ENCODE measurements at places on chromosomes 12 and 14.

DNA sequence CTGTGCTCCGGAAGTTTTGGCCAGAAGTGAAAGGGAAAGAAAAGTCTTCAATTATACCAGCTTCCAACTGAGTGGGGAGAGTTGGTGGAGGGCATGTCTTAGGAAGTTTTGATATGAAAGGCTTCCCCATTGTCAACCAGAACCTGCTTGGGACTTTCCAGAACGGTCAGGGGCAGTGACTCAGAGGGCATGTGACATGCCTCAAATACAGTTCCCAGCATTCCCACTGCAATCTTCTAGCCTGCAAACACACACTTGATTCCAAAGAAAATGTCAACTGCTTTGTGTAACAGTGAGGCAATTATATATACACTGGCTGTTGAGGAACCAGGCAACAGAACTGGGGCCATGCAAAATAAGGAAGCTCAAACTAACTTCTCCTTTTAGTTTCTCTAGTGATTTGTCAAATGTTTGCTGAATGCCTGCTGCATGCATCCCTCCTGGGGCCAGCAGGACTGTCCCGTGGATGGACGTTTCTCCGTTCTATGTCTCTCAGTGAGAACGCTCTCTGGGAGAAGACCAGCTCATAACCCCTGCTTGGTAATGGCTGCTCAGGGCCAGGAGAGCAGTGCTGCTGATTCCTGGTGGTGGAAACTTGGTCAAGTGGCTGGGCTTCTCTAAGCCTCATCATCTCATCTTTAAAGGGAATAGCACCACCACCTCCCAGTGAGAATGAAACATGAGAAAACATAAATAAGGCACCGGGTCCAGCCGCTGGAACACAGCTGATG, 18.3 kb downstream of the SLC25A47 start:
- no peaks in the 10 kb centered on the region for H3K27me3 ChIP-seq
- H3K27ac ChIP-seq, result peak overlapping the region; percentile 78
- H3K4me1 ChIP-seq, result peaks cover 15% of the 10 kb centered on the region

GRCh38 chr12:122063694-122064024, 14.9 kb upstream of the MLXIP start:
- no peak overlapping the region for H3K27ac ChIP-seq
- DNase-seq, result no peak
- no peaks in the 10 kb centered on the region for H3K36me3 ChIP-seq
- peaks cover 43% of the 10 kb centered on the region for H3K4me1 ChIP-seq

DNA sequence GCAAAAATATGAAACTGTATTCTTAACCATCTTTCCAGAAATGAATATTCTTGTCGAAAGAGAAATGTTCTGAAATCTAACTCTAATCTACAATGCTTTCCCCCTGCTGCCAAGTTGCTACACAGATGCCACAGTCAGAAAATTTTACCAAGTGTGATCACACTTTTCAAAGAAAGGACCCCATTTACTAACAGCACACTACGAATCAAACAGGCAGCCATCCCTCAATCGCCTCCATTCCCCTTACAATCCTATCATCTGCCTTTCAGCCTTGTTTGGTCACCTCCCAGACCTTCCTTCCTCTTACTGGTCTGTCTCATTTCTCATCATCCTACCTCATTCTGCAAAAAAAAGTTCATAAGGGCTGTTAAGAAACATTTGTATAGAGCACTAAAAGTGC, 190.1 kb downstream of the MED13L start:
- no peak for DNase-seq
- H3K4me1 ChIP-seq, result peaks cover 7% of the 10 kb centered on the region
- peaks cover 1% of the 10 kb centered on the region for H3K36me3 ChIP-seq
- H3K4me3 ChIP-seq, result no peak overlapping the region
- no peak overlapping the region for H3K27ac ChIP-seq
- no peaks in the 10 kb centered on the region for H3K27me3 ChIP-seq

- H3K27ac ChIP-seq, result peak overlapping the region; percentile 82
- peak; percentile 44 for DNase-seq
- peak overlapping the region; percentile 78 for H3K4me3 ChIP-seq
- peaks cover 63% of the 10 kb centered on the region for H3K4me1 ChIP-seq
- no peaks in the 10 kb centered on the region for H3K36me3 ChIP-seq
Measured at GRCh38 chr12:89349814-89350213, 2.5 kb downstream of the DUSP6 start.

GRCh38 chr12:39619316-39619659, 315 bp downstream of the ABCD2 start:
- DNase-seq, result no peak
- peak overlapping the region; percentile 78 for H3K4me3 ChIP-seq
- H3K4me1 ChIP-seq, result peaks cover 29% of the 10 kb centered on the region
- no peaks in the 10 kb centered on the region for H3K36me3 ChIP-seq

- H3K36me3 ChIP-seq, result no peaks in the 10 kb centered on the region
- peaks cover 74% of the 10 kb centered on the region for H3K4me1 ChIP-seq
- no peaks in the 10 kb centered on the region for H3K27me3 ChIP-seq
Measured at GRCh38 chr12:124550123-124551089, 17.0 kb downstream of the NCOR2 start.

DNA sequence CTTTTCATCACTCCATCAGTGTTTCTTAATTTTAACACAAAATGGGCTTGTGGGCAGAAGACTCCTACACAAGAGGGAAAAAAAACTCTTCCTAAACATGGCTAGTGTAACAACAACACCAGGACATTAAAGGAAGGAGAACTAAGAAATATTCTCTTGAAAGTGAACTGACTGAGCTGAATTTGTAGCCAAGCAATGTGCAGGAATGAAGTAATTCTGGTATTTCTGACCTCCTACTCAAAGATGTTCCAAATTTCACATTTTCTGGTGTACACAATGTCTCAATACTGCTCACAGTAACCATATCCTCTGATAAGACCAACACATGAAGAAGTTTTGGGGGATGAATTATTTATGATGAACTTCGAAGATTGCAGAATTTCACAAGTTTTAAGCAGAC, 357.3 kb downstream of the DUSP6 start:
- H3K27ac ChIP-seq, result no peak overlapping the region
- no peak for DNase-seq
- peaks cover 3% of the 10 kb centered on the region for H3K27me3 ChIP-seq
- no peak overlapping the region for H3K4me3 ChIP-seq
- no peaks in the 10 kb centered on the region for H3K36me3 ChIP-seq
- H3K4me1 ChIP-seq, result no peaks in the 10 kb centered on the region

DNA sequence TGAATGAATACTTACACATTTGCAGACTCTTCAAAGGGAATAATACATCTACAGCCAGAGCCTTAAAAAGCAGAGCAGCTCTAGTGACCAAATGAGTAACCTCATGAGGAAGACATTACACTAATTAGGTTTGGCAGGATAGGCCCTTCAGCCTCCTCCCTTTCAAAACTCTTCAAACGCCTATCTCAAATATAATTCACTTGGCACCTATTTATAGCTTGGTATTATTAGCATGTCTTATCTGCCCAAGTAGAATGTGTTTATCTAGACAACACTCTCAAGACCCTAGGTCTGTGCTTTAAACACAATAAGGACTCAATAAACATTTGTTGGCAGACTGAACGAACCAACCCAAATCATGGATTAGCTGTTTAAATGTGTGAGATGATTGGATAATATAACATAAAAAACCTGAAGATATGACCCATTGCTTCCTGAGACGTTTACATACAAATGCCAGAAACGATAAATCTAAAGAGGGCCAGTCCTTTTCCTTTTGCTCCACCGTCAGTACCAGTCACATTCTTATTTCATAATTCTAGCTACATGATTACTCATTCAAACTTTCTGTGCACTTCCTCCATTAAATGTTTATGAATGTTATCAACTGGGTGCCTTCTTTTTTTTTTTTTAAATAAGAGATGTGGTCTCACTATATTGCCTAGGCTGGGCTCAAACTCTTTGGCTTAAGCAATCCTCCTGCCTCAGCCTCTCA, 123.3 kb downstream of the CEP83 start:
- H3K4me1 ChIP-seq, result no peaks in the 10 kb centered on the region
- H3K27me3 ChIP-seq, result no peaks in the 10 kb centered on the region
- no peak overlapping the region for H3K4me3 ChIP-seq
- H3K36me3 ChIP-seq, result no peaks in the 10 kb centered on the region
- H3K27ac ChIP-seq, result no peak overlapping the region
- DNase-seq, result no peak

DNA sequence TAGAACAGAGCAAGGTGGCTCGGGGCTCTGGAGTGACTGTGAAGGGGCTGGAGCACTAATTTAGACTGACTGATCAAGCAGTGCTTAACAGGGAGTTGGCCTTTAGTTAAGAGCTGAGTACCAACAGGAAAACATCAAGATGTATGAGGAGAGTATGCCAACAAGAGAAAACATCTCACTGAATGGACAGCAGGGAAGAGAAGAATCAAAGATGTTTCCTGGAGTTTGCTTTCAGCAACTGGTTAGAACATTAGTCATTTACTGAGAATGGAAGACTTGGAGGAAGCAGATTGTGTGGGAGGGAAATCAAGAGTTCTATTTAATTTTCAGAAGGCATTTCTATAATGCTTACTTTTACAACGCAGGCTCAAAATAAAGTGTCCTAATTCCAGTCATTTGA, 259.3 kb downstream of the ADAMTS20 start:
- H3K27me3 ChIP-seq, result no peaks in the 10 kb centered on the region
- H3K4me3 ChIP-seq, result no peak overlapping the region
- no peaks in the 10 kb centered on the region for H3K36me3 ChIP-seq

GRCh38 chr14:57754527-57754926, 111.4 kb downstream of the SLC35F4 start:
- H3K4me1 ChIP-seq, result no peaks in the 10 kb centered on the region
- H3K4me3 ChIP-seq, result no peak overlapping the region
- H3K27ac ChIP-seq, result no peak overlapping the region
- no peak for DNase-seq
- no peaks in the 10 kb centered on the region for H3K27me3 ChIP-seq
- no peaks in the 10 kb centered on the region for H3K36me3 ChIP-seq

DNA sequence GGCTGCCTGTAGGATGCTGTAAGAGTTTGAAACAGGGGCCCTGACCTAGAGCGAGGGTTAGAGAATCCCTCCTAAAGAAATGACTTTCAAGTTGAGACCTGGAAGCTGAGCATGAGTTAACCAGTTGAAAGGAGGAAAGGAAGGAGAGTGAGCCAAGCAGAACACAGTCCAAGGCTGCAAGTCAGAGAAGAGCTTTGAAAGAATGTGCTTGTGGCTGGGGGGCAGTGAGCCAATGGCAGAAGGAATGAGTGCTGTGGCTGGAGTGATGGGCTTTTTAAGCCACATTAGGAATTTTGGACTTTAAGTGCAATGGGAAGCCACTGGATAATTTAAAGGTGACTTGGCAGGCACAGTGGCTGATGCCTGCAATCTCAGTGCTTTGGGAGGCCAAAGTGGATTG, 18.1 kb downstream of the CDKN1B start:
- H3K27ac ChIP-seq, result peak overlapping the region; percentile 63
- H3K4me3 ChIP-seq, result no peak overlapping the region
- H3K4me1 ChIP-seq, result peaks cover 6% of the 10 kb centered on the region
- no peaks in the 10 kb centered on the region for H3K27me3 ChIP-seq
- DNase-seq, result no peak

GRCh38 chr14:91059576-91060350, 678 bp downstream of the RPS6KA5 start:
- peaks cover 35% of the 10 kb centered on the region for H3K4me1 ChIP-seq
- H3K27ac ChIP-seq, result peak overlapping the region; percentile 98
- peak; percentile 73 for DNase-seq
- peak overlapping the region; percentile 75 for H3K4me3 ChIP-seq
- H3K36me3 ChIP-seq, result peaks cover 2% of the 10 kb centered on the region
- H3K27me3 ChIP-seq, result no peaks in the 10 kb centered on the region

DNA sequence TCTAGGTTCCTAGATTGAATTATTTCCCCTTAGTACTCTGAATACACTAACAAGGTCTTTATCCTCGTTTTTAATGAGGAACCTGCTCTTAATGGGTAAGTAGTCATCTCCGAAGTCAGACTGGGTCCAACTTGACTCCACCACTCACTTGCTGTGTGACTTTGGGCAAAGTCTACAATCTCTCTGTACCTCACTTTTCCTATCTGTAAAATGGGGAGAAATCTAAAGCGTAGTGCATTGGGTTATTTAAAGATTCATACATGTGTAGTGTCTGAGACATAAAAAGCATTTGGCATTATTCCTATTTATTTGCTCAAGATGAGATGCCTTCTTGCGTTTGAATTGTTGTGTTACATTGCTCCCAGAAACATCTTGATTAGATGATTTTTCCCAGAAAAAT, 51.5 kb downstream of the GTF2A1 start:
- no peak overlapping the region for H3K4me3 ChIP-seq
- no peak overlapping the region for H3K27ac ChIP-seq
- H3K27me3 ChIP-seq, result no peaks in the 10 kb centered on the region
